Myocyte (in vitro differentiated cells): ENCODE measurements at places on chromosomes 2 and 18.

DNA sequence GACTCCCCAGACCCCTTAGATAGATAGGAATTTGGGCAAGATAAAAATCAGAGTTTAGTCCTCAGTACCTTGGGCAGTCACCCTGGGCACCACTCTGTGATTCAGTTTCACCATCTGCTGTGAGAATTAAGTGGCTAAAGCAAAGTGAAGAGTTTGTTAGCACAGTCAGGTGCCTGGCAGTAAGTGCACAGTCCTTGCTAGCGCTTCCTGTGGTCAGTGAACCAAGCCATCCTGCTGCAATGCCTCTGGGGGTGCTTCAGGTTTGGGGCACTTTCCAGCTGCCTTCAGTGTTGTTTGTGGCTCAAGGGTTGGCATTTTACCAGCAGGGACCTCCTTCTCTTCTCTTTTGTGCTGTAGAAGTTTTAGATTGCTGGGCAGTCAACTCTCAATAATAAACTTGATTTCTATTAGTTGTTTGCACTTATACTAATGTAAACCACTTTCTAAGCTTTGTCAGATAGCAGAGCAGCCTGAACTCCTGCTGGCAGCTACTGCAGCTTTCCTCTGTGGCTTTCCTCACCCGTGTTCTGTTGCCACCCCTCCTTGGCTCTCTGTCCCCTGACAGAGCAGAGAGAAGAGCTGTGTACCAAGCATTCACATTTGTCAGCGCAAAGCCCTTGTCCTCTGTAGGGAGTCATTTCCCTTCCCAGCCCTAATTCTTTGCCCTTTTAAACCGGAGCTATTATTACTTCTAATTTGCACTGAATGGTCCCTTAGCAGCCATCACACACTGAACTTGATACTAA is 48.4 kb upstream of the RMP24 start:
- no peak for DNase-seq

GRCh38 chr2:205989271-205990071 is 96.5 kb downstream of the INO80D start:
- no peak for DNase-seq

DNA sequence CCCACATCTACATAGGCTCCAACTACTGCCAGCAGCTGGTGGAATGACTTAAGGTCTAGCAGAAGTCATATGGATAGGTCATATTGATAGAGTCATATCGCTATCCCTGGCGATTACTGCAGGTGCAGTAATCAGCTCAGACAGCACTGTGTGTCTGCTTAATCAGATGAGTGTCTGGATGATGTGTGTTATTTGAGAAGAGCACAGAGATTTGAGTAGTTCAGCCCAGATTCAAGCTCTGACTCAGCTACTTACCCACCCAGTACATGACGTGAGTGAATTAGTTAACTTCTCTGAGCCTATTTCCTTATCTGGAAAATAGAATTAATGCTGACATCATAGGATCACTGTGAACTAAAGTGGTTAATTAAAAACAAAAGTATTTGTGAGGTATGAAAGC is 78.9 kb downstream of the EHD3 start:
- no peak for DNase-seq

GRCh38 chr2:147910990-147911473 is 66.2 kb downstream of the ACVR2A start:
- DNase-seq: peak; percentile 73

- DNase-seq: no peak
These were observed 419.0 kb downstream of the FBXO15 start for GRCh38 chr18:73728657-73729056.
